ENCODE measurements at places on chromosomes 7 and 10. TPM values are rescaled to one million over a fixed set of nuclear protein-coding genes. Genes with fewer than 3 reads are reported as not detected.

The ADCY1 gene
- total RNA-seq = 5.8 TPM

DNA sequence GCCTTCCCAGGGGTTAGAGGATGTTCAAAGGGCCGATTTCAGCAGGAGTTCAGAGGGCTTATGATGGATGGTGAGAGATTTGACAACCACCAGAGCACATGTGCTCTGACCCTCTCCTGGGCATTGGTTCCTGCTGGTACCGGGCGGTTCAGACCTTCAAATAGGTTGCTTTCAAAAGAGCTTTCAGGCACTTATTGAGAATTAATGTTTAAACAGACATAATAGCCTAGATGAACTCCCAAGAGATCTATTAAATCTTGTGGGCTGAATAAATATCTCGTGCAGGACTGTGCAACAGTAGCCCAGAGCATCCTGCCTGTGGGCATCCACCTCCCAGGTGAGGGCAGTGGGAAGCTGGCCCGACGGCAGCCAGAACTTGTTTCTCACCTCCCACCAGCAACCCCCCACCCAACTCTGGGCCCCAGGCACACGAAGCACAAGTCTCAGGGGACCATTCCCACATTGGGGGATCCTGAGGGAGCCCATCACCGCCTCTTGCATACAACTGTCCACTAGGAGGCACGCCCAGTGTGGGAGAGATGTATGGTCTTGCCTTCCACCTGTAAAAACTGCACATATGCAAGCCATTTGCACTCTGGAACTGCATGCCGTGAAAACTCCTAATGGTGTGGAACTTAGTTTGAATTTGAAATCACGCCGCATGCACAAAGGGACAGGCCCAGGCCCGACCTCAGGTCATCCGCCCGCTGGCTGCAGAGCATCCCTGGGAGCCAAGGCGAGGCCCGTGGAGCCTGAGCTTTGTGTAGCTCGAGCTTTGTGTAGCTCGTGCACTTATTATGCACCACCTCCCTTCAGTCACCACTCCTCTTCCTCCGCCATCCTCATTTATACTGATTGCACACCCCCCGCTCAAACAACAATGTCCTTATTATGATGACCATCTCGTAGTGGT, 147.8 kb downstream of the ADCY1 start:
- no peak for DNase-seq

GRCh38 chr7:66528652-66529051, 100.0 kb upstream of the KCTD7 start:
- DNase-seq = no peak

The RAMP3 gene
- 43.0 TPM for total RNA-seq

DNA sequence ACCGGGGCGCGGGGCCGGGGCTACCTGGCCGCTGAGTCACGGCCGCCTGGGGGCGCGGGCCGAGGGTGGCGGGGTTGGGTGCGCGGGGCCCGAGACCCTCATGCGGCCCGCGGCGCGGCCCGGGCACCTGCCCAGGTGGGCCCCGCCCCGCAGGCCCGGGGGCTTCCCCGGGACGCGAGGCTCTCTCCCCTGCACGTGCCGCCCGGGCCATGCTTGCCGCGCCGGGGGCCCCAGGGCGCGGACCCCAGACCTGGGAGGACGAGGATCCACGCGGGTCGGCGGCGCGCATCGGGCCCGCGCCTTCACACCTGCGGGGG, 402 bp downstream of the MAFK start:
- no peak for DNase-seq

DNA sequence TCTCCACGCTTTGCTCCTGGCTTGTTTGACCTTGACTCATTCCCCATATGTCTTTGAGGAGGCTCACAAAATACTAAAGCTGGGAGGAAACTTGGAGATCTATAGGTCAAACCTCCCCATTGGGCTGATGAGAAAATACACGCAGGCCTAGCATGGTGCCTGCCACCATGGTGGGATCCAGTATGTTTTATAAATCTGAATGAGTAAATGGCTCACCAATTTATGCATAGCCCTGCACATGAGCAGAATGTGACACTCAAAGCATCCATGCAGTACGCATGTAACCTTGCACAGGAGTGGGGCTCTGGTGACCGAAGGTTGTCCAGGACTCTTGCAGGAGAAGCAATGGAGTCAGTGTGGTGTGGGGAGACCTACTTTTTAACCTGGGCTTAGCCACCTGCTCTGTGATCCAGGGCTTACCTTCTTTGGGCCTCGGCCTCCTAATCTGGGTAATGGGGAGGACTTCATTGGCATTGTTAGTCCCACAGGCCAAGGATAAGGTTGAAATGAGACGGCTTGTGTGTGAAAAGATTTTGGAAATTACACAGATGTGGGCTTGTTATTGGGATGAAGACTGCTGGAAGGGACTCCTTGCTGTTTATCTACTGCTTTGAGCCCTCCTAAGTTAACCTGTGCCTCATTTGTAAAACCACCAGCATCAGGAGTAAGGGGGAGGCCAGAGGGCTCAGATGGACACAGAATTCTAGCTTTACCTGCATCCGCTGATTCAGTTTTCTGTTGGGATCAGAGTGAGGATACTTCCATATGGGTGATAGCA, 58.4 kb downstream of the ADCYAP1R1 start:
- no peak for DNase-seq

The CDC14C gene
- total RNA-seq = not detected

DNA sequence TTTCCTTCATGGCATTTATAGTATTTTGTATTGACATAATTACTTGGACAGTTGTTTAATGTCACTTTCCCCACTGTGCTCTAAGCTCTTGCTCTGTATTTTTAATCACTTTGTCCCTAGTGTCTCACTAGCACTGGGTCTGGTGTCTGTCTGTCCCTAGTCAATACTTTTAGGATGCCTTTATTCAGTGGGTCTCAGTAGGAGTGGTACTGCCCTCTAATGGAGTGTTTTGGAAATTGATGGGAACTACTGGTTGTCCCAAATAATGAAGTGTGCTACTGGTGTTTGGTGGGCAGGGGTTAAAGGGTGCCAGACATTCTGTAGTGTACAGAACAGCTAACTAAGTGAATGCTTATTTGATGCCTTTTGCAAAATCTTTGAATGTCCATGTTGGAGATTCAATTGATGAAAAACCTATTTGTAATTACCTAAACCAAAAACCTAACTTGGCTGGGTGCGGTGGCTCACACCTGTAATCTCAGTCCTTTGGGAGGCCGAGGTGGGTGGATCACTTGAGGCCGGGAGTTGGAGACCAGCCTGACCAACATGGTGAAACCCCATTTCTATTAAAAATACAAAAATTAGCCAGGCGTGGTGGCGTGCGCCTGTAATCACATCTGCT, 33.3 kb downstream of the CDK14 start:
- no peak for DNase-seq

GRCh38 chr10:22724773-22725172, 10.4 kb upstream of the PIP4K2A start:
- DNase-seq = no peak

The EFCAB10 gene
- total RNA-seq = not detected

The PALD1 gene
- 11.5 TPM for total RNA-seq

- DNase-seq = no peak
These were observed 167.3 kb upstream of the SLC13A1 start for GRCh38 chr7:123367031-123367430.

DNA sequence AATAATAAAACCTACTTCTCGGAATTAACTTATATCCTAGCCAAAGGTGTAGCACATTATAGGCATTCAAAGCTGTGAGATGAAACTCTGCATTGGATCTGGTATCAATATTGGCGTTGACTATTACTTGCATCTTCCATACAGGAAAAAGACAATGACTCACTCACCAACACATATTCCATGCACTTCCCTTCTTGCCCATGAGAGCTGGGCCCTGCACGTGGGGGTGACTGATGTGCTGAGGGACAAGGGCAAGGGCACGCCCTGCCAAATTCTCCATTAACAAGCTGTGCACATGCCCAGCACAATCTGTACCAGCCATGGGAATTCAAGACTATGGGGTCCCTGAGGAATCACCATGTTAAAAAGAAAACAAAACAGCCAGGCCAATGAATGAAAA, 188.1 kb upstream of the PDE1C start:
- no peak for DNase-seq

DNA sequence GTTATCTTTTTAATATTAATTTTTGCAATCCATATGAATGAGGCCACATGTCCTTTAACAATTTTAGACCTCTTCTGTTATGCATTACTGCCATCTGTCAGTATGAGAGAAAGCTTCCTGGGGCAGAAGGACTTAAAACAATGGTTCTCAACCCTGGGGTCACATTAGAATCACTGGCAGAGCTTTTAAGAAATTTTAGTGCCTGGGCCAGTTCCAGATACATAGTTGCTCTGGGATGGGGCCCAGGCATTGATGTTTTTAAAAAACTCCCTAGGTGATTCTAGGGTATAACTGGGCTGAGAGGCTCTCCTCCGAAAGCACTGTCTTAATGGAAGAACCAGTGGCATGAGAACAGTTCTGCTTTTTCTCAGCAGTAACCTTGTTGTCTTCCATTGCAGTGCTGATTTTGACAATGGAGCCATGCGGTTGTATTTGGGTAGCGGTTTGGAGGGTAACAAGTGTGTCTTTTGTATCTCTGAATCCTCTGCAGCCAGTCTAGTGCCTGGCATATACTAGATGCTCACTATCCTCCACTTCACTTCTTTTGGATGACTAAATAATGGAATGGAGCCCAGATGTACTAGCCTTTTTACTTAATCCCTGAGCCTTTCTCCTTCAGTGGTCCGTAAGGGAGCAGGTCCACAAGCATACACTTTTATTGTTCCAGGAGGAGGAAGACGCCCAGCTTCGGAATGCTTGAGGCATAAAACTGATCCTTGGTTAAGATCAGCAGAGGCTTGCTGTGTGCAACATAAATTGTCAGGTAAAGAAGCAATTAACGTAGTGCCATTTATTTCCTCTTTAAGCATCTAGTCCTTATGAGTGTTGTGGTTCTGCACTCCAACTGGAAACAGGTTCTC, 227.1 kb downstream of the AUTS2 start:
- DNase-seq = no peak

DNA sequence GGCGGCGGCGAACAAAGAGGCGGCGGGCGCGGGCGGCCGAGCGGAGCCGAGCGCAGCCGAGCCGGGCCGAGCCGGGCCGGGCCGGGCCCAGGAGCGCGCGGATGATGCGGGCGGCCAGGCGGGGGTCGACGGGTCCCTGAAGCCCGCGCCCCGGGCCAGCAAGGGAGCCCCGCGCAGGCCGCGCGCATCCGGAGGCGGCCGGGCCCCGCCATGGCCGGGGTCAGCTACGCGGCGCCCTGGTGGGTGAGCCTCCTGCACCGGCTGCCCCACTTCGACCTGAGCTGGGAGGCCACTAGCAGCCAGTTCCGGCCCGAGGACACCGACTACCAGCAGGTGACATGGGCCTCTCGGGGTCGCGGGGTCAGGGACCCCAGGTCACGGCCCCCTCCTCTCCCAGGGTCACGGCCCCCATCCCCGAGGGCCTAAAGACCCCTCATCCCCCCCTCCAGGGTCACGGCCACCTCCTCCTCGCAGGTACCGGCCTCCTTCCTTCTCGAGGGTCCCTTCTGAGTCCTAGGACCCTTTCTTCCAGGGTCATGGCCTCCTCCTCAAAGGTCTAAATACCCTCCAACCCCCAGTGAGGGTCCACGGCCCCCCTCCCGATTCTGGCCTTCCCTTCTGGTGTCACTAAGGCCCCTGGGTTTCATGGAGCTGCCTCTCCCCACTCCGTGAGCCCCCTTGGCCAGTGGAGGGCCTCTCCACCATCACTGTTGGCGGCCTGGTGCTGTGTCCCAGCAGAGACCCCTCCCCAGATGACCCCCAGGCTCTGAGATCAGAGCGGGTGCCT, at the start of gene TTYH3:
Gene TTYH3, plus strand, starts transcription at position 41 of the 787 bp plus-strand sequence. Its CDS starts 170 bp downstream, at position 211.
- DNase-seq = peak; percentile 71

The ADAMTS14 gene
- total RNA-seq = 0.62 TPM

The AOC1 gene
- total RNA-seq = 0.72 TPM

DNA sequence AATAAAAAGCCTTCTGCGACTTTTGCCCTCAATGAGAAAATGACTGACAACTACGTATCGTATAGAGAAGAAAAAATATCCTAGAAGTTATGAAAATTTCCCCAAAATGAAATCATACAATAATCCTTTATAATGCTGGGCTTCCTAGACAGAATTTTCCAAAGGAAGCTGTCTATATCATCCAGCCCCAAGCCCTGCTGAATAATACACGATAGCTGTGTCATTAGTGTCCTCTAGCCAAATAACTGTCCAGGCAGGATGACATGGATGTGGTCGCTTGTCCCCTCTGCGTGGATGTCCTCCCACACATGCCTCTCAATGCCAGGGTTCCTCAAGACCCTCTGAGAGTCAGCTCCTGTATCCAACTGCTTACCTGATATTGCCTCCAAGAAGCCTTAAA, 61.7 kb upstream of the ECHDC3 start:
- DNase-seq = no peak

The STAG3 gene
- 1.5 TPM for total RNA-seq

- no peak for DNase-seq
These were observed 97.2 kb downstream of the PODXL start for GRCh38 chr7:131459256-131459655.

DNA sequence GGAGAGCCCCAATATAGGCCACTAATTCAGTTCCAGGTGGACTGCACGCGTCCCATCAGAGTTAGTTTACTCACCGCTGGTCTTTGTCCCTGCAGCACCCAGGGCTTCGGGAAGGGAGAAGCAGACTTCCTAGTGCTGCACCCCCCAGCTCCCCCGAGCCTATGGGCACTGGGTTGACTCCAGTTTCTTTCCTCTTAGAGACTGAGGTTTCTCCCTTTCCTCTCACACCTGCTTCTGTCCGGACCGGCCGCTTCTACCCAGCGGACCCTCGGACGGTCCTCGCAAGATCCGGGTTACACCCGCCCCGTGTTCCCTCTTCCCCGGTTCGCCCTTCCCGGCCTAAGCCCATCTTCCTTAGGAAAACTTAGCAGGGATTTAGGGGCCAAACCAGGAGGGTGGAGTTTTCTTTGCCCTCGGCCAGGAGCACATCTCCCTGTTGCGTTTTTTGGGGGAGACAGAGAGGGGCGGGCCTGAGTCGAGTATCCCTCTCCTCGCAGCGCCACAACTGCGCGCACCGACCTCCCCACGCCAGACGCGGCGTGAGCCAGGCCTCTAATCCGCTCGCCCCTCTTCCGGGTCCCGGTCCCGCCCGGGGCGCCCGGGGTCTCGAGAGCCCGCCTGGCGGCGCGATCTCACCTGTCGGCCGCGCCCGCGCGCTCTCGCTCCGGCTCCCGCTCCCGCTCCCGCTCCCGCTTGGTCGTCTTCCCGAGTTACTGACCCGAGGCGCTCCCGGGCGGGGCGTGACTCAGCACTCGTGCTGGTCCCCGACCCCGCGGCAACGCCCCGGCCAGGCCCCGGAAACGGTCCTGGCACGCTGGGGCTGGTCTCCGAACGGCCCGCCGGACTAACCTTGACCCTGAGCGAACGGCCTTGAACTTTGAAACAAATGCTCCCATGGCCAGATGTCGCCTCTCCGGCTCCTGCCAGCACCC, at the start of gene AIFM2:
Gene AIFM2, minus strand, starts transcription at position 728 of the 932 bp plus-strand sequence. CDS start 8,741 bp downstream, outside the sequence.
- peak; percentile 94 for DNase-seq

- no peak for DNase-seq
These were observed 16.1 kb upstream of the FOXI2 start for GRCh38 chr10:127720903-127721302.

The PDZD7 gene
- total RNA-seq = 1.6 TPM
